ENCODE measurements at places on chromosomes 13 and 19.

DNA sequence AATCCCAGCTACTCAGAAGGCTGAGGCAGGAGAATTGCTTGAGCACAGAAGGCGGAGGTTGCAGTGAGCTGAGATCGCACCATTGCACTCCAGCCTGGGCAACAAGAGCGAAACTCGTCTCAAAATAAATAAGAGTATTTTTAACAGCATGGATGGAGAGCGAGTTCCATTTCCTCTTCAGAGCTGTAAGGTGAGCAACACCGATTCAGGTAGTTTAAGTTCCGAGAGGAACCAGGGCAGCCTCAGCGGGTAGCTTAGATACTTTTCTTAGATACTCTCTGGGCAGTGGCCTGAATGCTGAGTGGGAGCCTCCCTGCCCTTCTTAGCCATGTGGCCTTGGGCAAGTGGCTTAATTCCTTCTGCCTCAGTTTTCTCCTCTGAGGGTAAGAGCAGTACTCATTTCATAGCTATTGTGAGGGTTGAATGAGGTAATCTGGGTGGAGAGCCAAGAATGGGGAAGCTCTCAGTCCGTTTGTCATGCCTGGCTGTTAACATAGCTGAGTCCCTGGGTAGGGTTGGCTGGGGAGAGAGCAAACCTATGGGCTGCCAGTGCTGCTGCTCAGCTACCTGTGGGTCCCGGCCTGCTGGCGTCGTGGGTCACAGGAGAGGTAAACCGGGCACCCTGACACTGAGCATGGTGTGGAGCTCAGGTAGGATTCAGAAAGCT lies 4.1 kb downstream of the ATP11A start:
- no peak overlapping the region for H3K27ac ChIP-seq
- no peak overlapping the region for H3K4me3 ChIP-seq
- no peaks in the 10 kb centered on the region for H3K36me3 ChIP-seq

DNA sequence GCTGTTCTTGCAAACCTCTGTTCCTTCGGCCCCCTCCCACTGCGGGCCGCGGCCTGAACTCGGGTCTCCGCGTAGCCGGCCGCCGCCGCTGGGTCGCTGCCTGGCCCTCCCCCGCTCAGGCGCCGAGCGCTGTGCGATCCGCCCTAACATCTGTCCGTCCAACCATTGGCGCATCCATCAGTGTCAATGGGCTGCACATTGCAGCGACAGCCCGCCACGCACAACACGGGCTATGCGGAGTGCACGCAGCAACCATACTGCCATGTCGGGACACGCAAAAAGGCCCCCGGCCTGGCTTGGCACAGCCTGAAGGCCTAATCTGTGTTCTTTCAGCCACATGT lies 2.6 kb upstream of the TSHZ3 start:
- H3K4me3 ChIP-seq, result peak overlapping the region; percentile 99
- peaks cover 20% of the 10 kb centered on the region for H3K27me3 ChIP-seq
- no peak for DNase-seq
- no peaks in the 10 kb centered on the region for H3K36me3 ChIP-seq
- H3K4me1 ChIP-seq, result peaks cover 58% of the 10 kb centered on the region
- no peak overlapping the region for H3K27ac ChIP-seq

GRCh38 chr19:37695144-37695899 lies 24.2 kb downstream of the ZNF607 start:
- no peak overlapping the region for H3K4me3 ChIP-seq
- H3K4me1 ChIP-seq, result peaks cover 8% of the 10 kb centered on the region
- no peaks in the 10 kb centered on the region for H3K27me3 ChIP-seq

- no peaks in the 10 kb centered on the region for H3K27me3 ChIP-seq
Measured at GRCh38 chr13:73321043-73321442, 262.2 kb downstream of the KLF5 start.

GRCh38 chr19:3363841-3364500 lies 2.4 kb upstream of the NFIC start:
- no peaks in the 10 kb centered on the region for H3K27me3 ChIP-seq
- H3K4me1 ChIP-seq, result peaks cover 53% of the 10 kb centered on the region
- H3K36me3 ChIP-seq, result no peaks in the 10 kb centered on the region

GRCh38 chr13:50326811-50327210 lies 311.6 kb downstream of the KCNRG start:
- H3K27ac ChIP-seq, result no peak overlapping the region
- no peak overlapping the region for H3K4me3 ChIP-seq
- H3K27me3 ChIP-seq, result no peaks in the 10 kb centered on the region
- H3K4me1 ChIP-seq, result no peaks in the 10 kb centered on the region

DNA sequence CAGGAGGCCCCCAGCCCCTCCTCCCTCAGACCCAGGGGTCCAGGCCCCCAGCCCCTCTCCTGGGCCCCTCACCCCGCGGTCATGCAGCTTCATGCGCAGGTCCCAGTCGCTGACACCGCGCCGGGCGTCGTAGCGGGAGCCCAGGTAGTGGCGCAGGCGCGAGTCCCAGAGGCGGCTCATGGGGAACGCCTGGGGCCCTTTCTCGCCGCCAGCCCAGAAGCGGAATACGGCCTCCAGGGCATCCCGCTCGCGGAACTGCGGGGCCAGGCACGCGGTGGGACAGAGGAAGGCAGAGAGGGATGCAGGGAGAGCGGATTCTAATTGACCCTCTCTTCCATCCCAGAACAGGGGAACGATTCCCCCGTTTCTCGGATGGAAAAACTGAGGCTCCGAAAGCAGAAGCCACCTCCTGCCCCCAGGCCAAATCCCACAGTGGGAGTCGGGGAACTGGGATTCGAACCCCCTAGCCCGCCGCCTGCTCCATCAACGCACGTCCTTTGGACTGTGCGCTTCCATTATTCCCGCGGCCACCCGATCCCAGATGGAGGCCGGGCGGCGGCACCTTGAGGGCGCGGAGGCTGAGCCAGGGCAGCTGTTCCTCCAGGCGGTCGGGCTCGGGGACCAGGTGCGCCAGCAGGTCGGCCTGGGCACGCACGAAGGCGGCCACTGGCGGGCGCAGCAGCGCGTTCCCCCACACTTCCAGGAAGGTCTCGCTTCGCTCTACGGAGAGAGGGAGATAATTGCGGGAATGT lies 4.2 kb upstream of the TNNI3 start:
- H3K27me3 ChIP-seq, result peaks cover 20% of the 10 kb centered on the region
- H3K27ac ChIP-seq, result no peak overlapping the region
- H3K4me3 ChIP-seq, result no peak overlapping the region
- DNase-seq, result no peak
- no peaks in the 10 kb centered on the region for H3K36me3 ChIP-seq
- H3K4me1 ChIP-seq, result peaks cover 6% of the 10 kb centered on the region

DNA sequence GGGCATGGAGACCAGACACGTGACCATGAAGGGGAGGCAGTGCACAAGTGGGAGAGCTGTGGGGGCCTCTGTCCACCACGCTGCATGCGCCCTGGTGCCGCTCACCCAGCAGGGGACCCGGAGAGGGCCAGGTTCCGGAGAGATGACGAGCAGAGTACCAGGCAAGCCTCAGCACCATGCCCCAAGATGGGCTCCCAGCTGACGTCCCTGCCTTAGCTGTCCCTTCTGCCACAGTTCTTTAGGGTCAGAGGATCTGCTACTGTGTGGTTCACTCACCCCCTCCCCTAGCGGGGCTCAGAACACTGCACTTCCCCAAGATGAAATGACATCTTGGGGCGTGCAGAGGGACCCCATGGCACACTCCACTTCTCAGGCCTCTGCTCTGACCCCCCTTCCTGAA lies 9.6 kb upstream of the PRKD2 start:
- H3K27ac ChIP-seq, result no peak overlapping the region
- DNase-seq, result no peak
- H3K4me3 ChIP-seq, result no peak overlapping the region
- peaks cover 87% of the 10 kb centered on the region for H3K36me3 ChIP-seq
- H3K27me3 ChIP-seq, result no peaks in the 10 kb centered on the region
- no peaks in the 10 kb centered on the region for H3K4me1 ChIP-seq

GRCh38 chr13:48582084-48582483 lies 49.2 kb upstream of the RCBTB2 start:
- no peak overlapping the region for H3K4me3 ChIP-seq
- H3K4me1 ChIP-seq, result peaks cover 33% of the 10 kb centered on the region
- no peaks in the 10 kb centered on the region for H3K27me3 ChIP-seq
- H3K36me3 ChIP-seq, result no peaks in the 10 kb centered on the region
- no peak overlapping the region for H3K27ac ChIP-seq

All from thoracic aorta (tissue), 2 donors.